ENCODE measurements at places on chromosomes 12 and 14.

DNA sequence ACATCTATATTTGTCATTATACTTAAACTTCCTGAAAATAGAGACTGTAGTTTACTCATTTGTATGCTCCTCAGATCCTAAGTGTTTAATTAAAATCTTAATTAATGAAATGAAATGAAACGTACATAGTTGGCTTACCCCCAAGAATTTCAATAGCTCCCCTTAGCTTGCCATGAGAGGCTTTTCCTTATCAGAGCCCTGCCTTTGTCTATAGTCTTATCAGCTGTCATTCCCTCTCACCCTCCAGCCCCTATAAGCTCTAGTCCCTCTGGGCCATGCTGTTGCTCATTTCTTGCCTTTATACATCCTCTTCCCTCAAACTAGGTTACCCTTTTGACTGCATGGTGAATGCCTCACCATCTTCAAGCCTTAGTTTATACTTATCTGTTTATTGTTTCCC is 1.1 kb upstream of the RTRAF start:
- DNase-seq, result no peak

DNA sequence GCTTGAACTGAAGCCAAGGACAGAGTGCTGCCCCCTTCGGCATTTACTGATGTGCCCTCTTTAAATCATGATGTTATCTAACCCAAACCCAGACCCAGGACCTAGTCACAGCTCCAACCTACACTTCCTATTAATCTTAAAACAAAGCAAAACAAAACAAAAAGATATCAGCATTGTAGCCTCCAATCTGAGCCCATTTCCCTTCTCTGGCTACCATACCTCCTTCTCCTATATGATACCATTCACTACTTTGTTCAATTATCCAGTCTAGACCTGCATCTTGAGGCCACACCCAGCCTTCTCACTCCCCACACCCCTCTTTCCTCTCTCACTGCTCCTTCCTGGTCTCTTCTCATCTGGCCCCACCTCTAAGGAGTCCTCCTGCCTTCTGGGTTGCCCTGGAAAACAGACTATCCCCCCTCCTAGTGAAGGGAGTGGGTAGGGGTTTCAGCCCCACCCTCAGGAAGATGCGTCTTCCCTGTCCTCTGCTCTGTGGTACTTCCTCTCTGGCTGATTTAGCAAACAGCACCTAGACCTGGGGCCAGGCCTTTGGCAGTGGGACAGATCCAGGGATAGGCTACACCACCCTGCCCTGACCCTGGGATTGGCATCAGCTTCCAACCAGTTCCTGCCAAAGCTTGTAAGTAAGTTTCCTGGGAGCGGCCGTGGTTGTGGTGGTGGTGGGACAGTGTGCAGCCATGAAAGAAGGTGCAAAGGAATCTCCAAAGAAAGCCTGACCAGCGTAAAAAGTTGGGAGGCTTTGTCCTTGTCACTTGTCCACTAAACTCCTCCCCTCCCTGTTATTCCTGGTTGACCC is 3.3 kb downstream of the LTB4R start:
- no peak for DNase-seq

GRCh38 chr14:66111891-66112290 is 374.3 kb upstream of the CCDC196 start:
- DNase-seq, result no peak

DNA sequence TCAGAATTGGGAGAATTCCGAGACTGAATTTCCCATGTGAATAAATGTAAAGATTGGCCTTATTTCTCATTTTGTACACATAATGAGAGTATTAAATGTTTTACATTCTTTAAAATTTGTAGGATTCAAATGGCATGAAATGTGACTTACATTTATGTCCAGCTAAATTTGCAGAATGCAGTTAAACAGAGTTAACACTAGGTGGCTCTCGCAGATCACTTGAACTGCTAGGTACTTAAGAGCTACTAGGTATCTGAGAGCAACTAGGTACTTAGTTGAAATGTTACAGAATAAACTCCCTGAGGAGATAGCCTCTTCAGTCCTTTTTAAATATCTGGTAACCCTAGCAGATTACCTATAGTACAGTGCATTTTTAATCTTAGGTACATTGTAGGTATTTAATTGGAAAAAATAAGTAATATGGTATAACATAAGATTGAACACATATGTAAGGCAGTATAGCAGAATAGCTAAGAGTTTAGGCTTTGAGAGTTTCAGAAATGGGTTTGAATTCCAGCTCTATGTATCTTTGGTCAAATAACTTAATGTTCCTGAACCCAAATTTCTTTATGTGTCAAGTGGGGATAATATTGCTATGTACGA is 73.8 kb downstream of the KIAA0586 start:
- DNase-seq, result no peak

- DNase-seq, result no peak
Measured at GRCh38 chr14:80390906-80391305, 179.6 kb upstream of the DIO2 start.

- no peak for DNase-seq
Measured at GRCh38 chr12:45966486-45966885, 23.9 kb downstream of the SCAF11 start.

GRCh38 chr14:91858536-91859275 is 8.6 kb downstream of the TC2N start:
- DNase-seq, result no peak

GRCh38 chr14:57492859-57493258 is 798 bp downstream of the CCDC198 start:
- DNase-seq, result no peak

- no peak for DNase-seq
Measured at GRCh38 chr14:50260511-50260910, 29.1 kb upstream of the SOS2 start.

- DNase-seq, result peak; percentile 24
Measured at GRCh38 chr12:112381406-112381882, 787 bp downstream of the HECTD4 start.

DNA sequence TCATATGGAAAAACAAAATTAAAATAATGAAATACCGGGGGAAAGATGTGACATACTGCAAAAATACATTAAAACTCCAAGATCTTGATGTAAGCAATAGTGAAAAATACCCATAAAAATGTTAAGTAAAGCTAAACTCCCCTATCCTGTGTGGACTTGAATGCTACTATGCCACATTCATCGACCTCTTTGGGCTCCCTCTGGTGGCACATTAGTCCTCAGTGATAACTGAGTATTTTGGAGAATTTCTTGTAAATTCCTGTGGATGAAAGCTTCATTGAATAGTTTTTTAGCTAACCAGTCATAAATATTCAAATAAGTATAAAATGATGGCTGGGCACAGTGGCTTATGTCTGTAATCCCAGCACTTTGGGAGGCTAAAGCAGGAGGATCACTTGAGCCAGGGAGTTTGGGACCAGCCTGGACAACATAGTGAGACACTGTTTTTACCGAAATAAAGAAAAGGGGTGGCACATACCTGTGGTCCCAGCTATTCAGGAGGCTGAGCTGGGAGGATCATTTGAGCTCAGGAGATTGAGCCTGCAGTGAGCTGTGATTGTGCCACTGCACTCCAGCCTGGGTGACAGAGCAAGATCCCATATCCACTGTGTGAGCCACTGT is 42.4 kb upstream of the SGPP1 start:
- DNase-seq, result peak; percentile 52

DNA sequence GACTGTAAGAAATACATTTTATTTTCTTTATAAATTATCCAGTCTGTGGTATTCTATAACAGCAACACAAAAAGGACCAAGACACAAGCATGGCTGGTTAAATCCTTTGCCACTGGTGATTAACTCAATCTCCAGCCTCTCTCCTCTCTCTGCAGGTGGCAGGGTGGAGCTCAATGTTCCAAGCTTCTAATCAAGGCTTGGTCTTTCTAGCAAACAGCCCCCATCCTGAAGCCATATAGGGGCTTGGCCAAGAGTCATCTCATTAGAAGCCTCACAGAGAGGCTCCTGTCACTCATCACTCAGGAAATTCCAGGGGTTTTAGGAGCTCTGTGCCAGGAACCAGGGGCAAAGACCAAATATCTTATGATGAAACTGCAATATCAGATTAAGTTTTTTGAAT is 12.0 kb downstream of the C12orf75 start:
- no peak for DNase-seq

- DNase-seq, result no peak
Measured at GRCh38 chr12:45435945-45436710, 220.2 kb downstream of the ANO6 start.

GRCh38 chr12:66467932-66468331 is 165.6 kb downstream of the HELB start:
- no peak for DNase-seq

DNA sequence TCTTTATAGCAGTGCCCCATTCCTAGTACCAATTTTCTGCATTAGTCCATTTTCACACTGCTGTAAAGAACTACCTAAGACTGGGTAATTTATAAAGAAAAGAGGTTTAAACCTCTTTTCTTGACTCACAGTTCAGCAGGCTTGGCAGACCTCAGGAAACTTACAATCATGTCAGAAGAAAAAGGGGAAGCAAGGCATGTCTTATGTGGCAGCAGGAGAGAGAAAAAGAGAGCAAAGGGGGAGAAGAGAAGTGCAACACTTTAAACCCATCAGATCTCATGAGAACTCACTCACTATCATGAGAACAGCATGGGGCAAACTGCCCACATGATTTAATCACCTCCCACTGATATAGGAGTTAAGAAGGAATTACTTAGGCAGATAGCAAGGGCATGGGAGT is 101.6 kb upstream of the PLEKHG7 start:
- DNase-seq, result no peak

- DNase-seq, result no peak
Measured at GRCh38 chr12:68117661-68118060, 41.9 kb downstream of the IFNG start.

DNA sequence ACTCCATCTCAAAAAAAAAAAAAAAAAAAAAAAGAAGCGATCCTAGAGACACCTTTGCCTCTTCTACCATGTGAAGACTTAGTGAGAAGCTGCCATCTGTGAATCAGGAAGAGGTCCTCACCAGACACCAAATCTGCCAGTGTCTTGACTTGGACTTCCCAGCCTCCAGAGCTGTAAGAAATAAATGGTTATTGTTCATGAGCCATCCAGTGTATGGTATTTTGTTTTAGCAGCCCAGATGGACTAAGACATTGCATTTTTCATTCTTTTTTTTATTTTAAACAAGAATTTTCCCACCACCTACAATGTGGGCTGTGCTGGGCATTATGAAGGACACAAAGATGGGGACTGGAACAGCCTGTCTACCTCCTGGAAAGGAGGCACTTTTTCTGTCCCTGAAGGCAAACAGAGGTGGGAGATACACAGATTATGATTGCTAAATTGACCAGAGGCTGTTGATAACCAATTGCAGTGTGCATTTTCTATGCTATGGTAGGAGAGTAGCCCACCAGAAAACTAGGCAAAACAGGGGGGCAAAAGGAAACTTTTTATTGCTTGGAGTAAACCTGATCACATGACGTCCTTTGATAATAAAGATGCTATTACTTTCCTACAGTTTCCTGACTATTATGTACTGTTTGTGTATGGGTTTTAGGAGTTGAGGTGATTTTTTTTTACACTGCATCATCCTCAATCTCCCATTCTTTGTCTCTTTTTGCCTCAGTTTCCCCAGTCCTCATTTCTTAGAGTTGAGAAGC is 2.8 kb upstream of the C12orf43 start:
- DNase-seq, result no peak

- DNase-seq, result no peak
Measured at GRCh38 chr14:97301931-97302559, 504.9 kb downstream of the VRK1 start.

GRCh38 chr12:71626768-71627167 is 36.9 kb downstream of the ZFC3H1 start:
- no peak for DNase-seq

- no peak for DNase-seq
Measured at GRCh38 chr12:93427779-93428564, 13.8 kb downstream of the UBE2N start.

- DNase-seq, result no peak
Measured at GRCh38 chr12:75868501-75868900, 163.1 kb downstream of the PHLDA1 start.

- DNase-seq, result no peak
Measured at GRCh38 chr14:26548406-26548805, 49.4 kb downstream of the NOVA1 start.

GRCh38 chr12:130161261-130162243 is 712 bp upstream of the FZD10 start:
- DNase-seq, result no peak

DNA sequence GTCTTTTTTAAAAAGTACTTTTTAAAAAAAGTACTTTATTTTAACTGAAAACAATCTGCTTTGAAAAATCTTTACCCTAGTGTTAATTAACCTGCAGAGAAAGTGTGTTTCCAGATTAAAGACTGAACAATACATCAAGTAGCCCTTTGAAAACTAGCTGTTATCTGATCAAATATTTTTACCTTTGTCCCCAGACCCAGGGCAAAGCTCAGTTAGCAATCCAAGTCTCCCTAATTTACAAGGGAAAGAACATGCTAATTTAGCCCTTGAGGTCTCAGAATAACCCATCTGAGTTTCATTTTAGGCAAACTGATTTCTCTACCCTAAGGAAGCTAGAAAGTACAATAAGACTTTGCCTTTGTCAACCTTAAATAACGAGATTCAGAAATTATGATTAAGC is 91.2 kb downstream of the PPM1H start:
- DNase-seq, result no peak

GRCh38 chr12:81229759-81230158 is 151.9 kb downstream of the ACSS3 start:
- DNase-seq, result no peak

- no peak for DNase-seq
Measured at GRCh38 chr12:76238688-76239087, 109.5 kb downstream of the BBS10 start.

DNA sequence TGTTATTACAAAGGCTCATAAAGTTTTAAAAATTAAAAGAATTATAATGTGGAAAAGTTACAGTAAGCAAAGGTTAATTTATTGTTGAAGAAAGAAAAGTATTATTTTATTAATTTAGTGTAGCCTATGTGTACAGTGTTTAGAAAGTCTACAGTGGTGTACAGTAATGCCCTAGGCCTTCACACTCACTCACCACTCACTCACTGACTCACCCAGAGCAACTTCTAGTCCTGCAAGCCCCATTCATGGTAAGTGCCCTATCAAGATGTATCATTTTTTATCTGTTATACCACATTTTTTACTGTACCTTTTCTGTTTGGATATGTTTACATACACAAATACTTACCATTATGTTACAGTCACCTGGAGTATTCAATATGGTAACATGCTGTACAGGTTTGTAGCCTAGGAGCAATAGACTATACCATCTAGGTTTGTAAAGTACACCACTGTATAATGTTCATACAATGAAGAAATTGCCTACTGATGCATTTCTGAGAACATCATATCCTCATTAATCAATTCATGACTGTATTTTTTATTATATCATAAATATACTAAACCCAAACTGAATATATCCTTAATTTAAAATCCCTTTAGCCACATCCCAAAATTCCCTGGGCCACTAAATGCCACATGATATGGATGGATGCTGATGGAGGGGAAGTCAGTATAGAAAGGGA is 43.6 kb upstream of the NID2 start:
- DNase-seq, result no peak

DNA sequence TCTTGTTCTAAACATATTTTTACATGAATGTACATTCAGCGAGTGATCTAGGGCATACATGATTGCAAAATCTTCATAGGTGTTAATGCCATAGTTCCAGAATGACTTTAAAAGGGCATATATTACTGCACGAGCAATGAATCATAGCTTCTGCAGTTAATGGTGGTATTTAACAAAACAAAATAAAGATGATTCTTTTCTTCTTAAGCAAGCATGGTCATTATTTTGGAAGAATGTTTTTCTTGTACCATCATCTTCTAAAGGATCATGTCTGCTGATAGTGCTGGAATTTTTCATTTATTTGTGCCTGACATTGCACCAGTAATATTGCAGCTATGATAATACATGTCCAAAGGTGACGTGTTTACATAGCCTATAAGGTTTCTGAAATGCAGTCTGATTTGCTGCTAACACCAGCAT is 388.6 kb downstream of the CCDC91 start:
- DNase-seq, result no peak

- no peak for DNase-seq
Measured at GRCh38 chr14:39841088-39841487, 408.9 kb upstream of the FBXO33 start.
